Fibroblast of skin of abdomen (primary cell): ENCODE measurements at places on chromosomes 2 and 18.

DNA sequence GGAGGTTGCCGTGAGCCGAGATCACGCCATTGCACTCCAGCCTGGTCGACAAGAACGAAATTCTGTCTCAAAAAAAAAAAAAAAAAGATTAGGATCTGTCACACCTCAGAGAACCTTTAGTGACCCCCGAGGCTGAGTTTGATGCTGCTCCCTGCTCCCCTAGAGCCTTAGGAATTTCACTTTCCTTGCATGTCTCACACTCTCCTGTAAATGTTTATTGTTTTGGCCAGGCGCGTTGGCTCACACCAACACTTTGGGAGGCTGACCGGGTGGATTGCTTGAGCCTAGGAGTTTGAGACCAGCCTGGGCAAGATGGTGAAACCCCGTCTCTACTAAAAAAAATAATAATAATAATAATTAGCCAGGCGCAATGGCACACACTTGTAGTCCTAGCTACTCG is 31.5 kb downstream of the SRSF7 start:
- no peak for DNase-seq

GRCh38 chr2:64646007-64646880 is 7.5 kb downstream of the SERTAD2 start:
- peak; percentile 64 for DNase-seq

DNA sequence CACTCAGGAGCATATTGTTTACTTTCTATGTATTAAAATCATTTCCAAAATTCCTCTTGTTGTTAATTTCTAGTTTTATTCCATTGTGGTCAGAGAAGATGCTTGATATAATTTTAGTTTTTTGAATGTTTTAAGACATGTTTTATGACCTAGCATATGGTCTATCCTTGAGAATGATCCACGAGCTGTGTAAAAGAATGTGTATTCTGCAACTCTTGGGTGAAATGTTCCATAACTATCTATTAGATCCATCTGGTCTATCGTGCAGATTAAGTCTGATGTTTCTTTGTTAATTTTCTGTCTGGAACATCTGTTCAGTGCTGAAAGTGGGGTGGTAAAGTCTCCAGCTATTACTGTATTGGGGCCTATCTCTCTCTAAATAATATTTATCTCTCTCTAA is 83.3 kb upstream of the EPAS1 start:
- peak; percentile 27 for DNase-seq

DNA sequence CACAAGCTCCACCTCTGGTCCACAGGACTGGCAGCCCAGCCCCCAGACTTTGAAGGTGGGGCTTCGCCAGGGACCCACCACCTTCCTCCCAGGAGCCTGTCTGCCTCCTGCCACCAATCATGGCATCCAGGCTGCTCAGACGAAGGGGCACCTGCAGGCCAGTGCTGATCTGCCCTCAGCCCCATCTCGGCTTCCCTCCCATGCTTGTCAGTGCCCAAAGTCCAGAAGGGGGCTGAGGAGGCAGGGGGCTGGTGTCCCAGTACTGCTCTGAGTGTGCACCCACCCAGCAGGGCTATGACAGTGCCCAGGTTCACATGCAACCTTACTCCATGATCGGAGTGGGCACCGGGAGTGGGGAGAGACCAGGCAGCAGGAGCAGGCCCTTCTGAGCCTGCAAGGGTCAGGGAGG is 25.3 kb upstream of the RUFY4 start:
- DNase-seq, result no peak
